ENCODE measurements at places on chromosomes 12 and 14. TPM values are rescaled to one million over a fixed set of nuclear protein-coding genes. Genes with fewer than 3 reads are reported as not detected.

FOXG1 gene
- total RNA-seq = not detected

ANO2 gene
- total RNA-seq = 58.5 TPM

C12orf60 gene
- 2.2 TPM for total RNA-seq

KRT81 gene
- not detected for total RNA-seq

EIF2S3B gene
- total RNA-seq = 2.6 TPM

PLEKHD1 gene
- total RNA-seq = not detected

MRPL42 gene
- 86.7 TPM for total RNA-seq

KRT85 gene
- not detected for total RNA-seq

ZNF891 gene
- 0.98 TPM for total RNA-seq

LRIG3 gene
- total RNA-seq = 51.6 TPM

NID2 gene
- total RNA-seq = 31.7 TPM

MMP19 gene
- 0.65 TPM for total RNA-seq

ADCY4 gene
- total RNA-seq = 55.1 TPM

ING4 gene
- 37.7 TPM for total RNA-seq

IFNG-AS1 gene
- total RNA-seq = not detected

TAS2R8 gene
- total RNA-seq = not detected

Measured in vein endothelial cell (primary cell).